ENCODE measurements at places on chromosomes 2 and 18.
A peak's percentile ranks its signal among the peaks of the same experiment; 100 is the strongest.

- no peak for DNase-seq
Measured at GRCh38 chr2:181499231-181499630, 42.0 kb downstream of the ITGA4 start.

- no peak for DNase-seq
Measured at GRCh38 chr18:34098109-34098508, 126.6 kb downstream of the NOL4 start.

GRCh38 chr2:212005085-212005671, 533.4 kb downstream of the ERBB4 start:
- no peak for DNase-seq

DNA sequence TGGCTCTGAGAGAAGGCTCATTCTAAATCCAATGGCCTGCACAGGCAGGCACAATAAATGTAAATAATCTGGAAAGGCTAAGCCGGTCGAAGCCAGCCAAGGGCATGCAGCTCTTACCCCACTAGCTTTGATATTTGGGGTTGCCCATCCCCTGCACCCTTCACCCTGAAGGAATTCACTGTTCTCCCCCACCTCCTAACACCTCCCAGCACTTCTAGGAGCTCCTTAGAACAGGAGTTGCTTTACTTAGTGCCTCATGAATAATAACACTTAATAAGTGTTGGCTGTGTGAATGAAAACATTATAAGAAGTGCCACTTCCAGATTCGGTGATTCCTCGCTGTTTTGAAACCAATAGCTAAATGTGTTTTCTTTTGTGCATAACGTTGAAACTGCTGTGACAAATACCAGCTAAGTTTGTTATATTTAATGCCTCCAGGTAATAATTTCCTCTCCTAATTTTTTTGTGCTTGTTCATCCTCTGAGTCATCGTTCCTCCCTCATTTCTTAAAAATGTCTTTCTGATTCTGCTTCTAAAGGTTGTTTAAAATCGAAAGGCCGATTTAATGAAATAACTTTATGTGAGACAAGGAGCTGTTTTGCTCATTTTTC, 458.8 kb downstream of the METTL4 start:
- DNase-seq: no peak

- no peak for DNase-seq
Measured at GRCh38 chr2:207996848-207997247, 28.5 kb downstream of the PLEKHM3 start.

GRCh38 chr2:99088017-99088416, 53.5 kb upstream of the C2orf15 start:
- no peak for DNase-seq

DNA sequence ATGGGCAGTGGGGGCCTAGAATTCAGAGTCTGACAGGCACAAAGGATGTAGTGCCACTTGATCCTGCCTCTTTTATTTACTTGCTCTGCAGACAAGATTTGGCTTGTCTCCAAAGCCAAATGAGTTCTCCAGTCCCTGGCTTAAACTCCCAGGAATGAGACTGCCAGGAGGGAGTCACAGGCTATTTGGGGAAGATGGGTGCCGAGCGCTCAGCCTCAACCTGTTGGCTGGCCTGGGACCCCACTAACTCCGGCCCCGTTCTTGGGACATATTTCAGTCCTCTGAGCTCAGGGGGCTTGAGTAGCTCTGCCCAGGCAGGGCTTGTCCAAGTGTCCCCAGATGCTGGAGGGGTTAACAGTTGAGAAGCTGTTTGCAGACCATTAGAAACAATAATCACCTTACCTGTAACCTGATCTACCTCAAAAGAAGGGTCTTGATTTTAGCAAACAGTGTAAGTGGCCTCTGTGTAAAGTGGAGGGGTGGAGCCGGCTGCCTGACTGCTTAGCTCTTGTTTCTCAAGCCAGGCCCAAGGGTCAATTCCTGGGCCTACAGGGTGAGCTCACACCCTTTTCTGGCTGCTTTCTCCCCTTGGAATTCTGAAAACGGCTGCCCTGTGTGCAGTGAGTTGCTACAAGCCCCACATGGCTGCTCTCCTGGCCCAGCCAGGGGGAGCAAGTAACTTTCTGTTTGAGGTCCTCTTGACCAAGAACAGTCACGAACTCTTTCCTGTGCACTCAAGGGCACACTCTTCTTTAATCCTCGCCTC, 27.1 kb upstream of the FZD5 start:
- DNase-seq: no peak

DNA sequence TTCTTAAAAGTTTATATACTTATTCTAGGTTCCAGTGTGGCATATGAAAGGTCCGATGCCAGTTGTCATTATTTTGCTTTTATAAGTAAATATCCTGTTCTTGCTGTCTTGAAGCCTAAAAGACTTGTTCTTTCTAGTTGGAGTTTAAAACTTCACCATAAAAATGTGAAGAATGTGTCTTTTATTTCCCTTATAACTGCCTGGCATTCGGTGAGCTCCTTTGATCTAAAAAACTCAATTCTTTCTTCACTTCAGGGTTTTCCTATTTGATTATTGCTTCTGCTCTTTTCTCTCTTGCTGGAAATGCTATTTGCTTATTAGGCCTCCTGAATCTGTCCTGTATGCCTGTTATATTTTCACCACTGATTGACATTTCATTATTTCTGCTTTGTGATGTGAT, 51.6 kb downstream of the TSPYL6 start:
- no peak for DNase-seq

DNA sequence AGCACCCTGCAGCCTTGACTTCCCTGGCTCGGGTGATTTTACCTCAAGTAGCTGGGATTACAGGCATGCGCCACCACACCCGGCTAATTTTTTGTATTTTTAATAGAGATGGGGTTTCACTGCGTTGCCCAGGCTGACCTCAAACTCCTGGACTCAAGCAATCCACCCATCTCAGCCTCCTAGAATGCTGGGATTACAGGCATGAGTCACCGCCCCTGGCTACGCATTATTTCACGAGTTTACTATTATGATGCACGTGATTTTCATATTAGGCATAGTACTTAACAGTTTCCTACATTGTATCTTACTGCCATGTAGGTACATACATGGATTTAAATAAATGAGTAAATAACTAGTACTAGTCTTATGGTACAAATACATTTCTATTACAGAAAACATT, 4.4 kb downstream of the DYNC2LI1 start:
- DNase-seq: no peak

GRCh38 chr2:238994876-238995275, 147.0 kb downstream of the TWIST2 start:
- DNase-seq: no peak

- no peak for DNase-seq
Measured at GRCh38 chr2:187593098-187593497, 38.9 kb upstream of the TFPI start.

DNA sequence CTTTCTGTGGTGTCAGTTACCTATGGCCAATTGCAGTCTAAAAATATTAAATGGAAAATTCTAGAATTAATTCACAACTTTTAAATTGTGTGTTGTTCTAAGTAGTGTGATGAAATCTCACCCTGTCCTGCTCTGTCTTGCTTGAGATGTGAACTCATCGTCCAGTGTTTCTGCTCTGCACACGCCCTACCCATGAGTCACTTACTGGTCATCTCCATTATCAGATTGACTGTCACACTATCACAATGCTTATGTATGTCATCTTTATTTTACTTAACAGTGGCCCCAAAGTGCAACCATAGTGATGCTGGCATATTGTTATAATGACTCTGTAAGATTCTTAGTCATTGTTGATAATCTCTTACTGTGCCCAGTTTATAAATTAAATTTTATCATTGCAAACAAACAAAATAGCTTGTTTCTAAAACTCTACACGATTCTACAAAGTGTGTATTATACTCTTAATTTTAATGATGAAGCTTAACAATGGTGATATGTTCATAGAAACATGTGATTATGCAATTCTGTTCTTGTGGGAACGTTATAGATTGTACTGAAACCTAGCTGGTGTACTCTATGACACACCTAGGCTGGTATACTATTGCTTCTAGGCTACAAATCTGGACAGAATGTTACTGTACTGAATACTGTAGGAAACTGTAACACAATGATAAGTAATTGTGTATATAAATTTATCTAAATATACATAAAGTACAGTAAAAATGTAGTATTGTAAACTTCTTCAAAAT, 1086.8 kb upstream of the PIK3C3 start:
- DNase-seq: peak; percentile 81

DNA sequence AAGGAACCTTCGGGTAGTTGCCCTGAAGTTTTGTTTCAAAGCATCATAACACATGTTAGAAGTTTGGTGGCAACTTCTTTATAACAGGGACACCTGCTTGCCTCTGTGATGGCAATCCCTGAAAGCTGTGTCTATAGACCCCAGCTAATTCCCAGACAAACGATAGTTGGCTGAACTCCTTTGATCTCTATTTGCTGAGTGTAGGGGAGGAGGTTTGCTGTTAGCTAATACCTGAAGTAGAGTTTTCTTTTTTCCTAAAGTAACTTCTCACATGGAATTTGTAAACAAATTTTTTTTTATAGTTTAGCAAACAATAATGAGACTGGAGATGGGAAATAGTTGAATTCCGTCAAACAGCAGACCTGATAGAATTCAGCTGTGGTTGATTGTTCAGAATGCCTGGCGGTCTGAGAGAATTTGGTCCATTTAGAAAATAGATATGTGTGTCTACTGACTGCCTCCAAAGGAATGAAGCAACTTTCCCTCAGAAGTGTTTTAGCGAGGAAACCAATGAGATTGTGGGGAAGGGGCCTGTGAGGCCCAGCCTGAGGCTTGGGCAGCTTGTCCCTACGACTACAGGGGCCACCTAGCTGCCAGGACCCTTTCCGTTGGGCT, 123.5 kb upstream of the EPAS1 start:
- no peak for DNase-seq

DNA sequence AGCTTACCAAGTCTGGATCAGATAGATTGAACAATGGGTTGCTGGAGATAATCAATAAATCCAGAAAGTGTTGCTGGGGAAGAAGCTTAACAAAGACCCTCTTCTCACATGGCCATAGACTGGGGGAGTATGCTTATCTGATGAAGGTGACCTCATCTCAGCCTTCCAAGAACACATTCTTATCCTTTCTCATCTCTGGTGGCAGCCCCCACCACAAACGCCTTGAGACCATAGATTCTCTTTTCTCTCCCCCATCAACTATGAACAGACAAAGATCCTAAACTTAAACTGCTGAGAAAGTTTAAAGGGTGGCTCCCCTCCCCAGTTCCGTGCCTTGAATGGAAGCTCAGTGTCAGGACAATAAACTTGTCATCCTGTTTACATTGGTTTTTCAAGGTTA, 428.7 kb upstream of the TRIB2 start:
- no peak for DNase-seq
